ENCODE measurements at places on chromosomes 16 and 17.

GRCh38 chr17:69950701-69951418, 124.2 kb upstream of the KCNJ16 start:
- DNase-seq = peak; percentile 27

GRCh38 chr17:50465171-50465570, 3.5 kb downstream of the CHAD start:
- no peak for DNase-seq

- DNase-seq = no peak
These were observed 29.5 kb downstream of the NPLOC4 start for GRCh38 chr17:81607431-81607830.

GRCh38 chr17:31538080-31538762, 146.7 kb downstream of the RAB11FIP4 start:
- no peak for DNase-seq

DNA sequence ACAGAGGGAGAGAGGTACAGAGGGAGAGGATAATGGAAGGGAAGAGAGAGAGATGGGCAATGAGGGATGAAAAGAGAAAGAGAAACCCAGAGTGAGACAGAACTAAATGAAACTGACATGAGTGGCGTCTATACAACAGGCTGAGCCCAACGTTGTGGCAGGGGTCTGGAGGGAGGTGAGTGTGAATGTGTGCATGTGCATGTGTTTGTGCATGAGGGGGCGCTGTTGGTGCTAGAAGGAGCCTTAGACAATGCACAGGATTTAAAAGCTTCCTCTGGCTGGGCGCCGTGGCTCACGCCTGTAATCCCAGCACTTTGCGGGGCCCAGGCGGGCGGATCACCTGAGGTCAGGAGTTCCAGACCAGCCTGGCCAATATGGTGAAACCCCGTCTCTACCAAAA, 454.8 kb upstream of the CDH11 start:
- no peak for DNase-seq

DNA sequence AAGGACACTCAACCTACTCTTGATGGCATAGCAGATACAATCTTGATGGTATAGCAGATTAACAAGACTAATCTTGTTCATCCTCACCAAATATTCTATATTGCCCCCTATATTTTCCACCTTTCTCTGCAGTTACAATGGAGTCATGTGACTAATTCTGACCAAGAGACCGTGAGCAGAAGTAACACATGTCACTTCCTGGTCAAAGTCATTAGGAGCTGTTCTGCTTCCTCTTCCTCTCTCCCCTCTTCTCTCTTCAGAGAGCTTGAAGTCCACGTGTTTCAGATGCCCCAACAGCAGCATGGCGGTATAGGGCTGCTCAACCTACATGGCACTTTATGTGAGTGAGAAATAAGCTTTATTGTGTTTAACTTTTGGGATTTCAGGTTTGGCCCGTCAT, 55.3 kb upstream of the ERCC4 start:
- DNase-seq = no peak

- DNase-seq = no peak
These were observed 104.5 kb downstream of the SNX29 start for GRCh38 chr16:12081048-12081404.

DNA sequence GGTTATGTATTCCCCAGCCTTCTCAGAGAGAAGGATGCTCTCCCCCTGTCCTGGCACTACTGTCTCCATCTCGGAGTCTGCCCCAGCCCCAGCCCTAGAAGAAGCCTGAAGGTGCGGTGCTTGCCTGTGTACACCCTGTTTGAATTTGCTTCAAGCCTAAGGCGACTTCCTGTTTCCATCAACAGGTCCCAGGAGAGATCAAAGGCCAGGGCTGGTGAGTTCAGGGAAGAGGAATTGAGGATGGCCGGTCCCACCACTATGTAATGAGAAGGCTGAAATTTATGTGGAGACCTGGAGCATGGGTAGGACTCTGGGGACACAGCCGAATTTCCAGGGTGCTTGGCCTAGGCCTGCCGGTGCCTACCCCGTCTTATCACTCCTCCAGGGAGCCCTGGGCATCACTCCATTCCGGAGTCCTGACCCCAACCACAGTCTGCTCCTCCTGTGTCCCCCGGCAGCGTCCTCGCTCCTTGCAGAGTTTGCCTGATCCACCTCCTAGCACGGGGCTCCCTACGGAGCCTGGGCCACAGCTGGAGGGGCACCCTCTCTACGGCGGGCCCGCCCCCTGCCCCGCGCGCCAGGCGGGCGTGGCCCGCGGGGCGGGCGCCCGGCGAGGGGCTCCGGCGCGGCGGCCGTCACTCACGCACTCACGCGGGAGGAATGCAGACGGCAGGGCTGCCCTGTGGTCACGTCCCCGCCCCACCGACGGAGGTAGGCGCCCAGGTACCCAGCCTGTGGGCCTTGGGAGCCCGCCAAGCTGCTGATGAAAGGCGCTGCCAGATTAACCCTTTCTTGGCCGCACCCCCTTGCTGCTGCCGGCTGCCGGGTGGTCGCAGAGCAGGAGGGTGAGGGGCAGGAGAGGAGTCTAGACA, 53.8 kb upstream of the TAC4 start:
- DNase-seq = peak; percentile 23
